ENCODE measurements at places on chromosomes 12 and 14. TPM values are rescaled to one million over a fixed set of nuclear protein-coding genes. Genes with fewer than 3 reads are reported as not detected.

GRCh38 chr12:2739832-2740641 is 54.7 kb upstream of the FKBP4 start:
- DNase-seq: peak; percentile 19

GRCh38 chr12:27517961-27518665 is 5.9 kb upstream of the PPFIBP1 start:
- no peak for DNase-seq

DNA sequence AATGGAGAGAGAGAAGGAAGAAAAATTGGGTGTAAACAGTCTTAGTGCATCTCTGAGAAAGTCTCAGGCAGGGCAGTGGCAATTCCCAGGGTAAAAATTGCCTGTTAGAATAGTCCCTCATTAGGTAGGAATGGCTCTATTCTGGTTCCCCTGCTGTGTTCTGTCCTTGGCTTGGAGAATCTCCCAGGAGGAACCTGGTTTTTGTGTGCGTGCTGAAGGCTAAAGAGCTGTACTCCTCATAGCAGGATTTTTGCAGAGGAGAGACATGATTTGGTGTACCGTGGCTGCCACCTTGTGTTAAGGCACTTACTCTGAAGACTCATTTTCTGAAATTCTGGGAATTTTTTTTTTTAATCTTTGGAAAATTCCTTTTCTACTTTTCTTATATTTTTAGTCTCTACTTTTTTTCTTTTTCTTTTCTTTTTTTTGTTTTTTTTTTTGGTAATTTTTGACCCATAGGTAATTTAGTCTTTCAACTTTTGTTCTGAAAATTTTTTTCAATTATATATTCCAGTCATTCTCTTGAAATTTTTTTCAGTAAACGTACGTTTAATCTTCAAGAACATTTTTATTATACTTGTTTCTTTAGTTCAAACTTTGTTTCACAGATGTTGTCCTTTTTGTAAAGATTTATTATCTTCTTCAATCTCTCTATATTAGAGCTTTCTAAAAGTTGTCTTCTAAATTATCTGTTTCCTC is 63.8 kb downstream of the FBXO33 start:
- DNase-seq: peak; percentile 32

WNT1 gene
- total RNA-seq: not detected

DHH gene
- not detected for total RNA-seq

- no peak for DNase-seq
Observed at GRCh38 chr12:123951467-123951866, 21.2 kb downstream of the CCDC92 start.

METTL1 gene
- total RNA-seq: 7.1 TPM

- no peak for DNase-seq
Observed at GRCh38 chr12:31491841-31492598, 98.9 kb downstream of the DENND5B start.

ACACB gene
- total RNA-seq: 106 TPM

PRKD1 gene
- 3.5 TPM for total RNA-seq

- DNase-seq: no peak
Observed at GRCh38 chr14:89444044-89444443, 27.0 kb upstream of the FOXN3 start.

DNA sequence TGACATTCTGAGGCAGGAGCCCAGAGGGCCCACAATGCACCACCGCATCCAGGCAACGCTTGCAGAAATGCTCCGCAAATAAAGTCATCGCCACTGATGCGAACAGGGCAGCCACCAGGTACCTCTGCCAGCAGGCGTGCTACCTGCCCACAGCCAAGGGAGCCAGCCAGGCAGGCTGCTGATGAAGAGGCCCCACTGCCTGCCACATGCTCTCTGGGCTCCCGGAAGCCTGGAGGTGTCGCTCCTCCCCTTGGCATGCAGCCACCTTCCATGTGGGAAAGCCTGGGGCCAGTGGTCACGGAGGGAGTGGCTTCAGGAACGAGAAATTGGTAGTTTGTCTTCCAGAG is 14.7 kb downstream of the GPR132 start:
- peak; percentile 79 for DNase-seq

DNA sequence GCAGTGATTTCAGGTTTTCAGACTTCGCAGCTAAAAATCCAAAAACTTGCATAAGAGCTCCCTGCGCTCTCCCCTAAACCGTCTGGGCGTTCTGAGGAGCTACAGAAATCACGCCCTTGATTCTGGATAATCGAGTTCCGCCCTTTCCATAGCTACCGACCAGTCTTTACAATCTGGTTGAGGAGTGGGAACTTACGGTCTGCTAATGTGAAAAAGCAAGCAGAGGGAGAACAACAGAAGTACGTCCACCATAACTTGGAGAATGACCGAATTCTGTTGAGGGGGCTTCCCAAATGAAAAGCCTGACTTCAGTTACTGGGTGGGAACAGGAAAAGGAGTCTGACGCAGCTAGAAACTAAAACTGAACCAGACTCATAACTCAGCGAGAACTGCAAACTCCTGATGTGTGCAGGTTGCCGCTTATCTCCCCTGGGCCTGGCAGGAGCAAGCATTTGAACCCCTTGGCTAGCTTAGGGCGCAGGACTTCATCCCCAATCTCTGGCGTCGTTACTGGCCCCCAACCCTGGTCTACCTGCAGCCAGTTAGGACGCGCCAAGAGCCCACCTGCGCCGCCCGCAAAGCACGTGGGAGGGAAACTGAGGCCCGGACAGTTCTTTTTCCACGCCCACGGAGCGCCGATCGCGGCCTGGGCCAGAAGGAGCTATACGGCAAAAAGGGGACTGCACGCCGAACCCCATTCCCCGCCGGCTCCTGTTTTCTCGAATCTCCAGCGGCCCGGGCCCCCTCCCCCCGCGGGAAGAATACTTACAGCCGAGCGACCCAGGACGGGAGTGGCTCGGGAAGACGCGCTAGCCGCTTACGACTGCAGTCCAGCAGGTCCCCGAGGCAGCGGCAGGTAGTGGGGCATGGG is 838 bp downstream of the LRIG3 start:
- DNase-seq: peak; percentile 42

DNA sequence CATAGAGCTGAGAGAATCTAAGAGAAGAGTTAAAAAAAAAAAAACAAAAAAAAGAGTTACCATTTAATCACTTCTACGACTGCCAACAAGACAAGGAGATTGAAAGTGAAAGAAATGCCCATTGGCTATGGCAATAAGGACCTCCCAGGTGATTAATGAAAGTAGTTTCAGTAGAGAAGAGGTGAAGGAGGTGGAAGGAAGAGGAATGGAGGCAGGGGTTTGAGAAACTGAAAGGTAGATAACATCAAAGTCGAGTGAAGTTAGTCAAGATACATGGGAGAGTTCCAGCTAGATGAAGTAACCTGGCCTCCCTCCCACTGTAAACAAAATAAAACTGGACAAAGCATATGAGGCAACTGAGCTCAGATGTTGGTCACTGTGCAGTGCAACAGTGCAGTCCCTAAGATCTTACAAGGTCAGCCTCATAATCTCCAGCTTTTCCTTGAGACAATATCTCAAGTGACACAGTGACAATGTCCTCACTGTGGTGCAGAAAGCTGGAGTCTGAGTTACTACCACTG is 118.0 kb upstream of the CCDC198 start:
- no peak for DNase-seq

GRCh38 chr12:76820888-76821482 is 57.1 kb downstream of the ZDHHC17 start:
- peak; percentile 19 for DNase-seq

DNA sequence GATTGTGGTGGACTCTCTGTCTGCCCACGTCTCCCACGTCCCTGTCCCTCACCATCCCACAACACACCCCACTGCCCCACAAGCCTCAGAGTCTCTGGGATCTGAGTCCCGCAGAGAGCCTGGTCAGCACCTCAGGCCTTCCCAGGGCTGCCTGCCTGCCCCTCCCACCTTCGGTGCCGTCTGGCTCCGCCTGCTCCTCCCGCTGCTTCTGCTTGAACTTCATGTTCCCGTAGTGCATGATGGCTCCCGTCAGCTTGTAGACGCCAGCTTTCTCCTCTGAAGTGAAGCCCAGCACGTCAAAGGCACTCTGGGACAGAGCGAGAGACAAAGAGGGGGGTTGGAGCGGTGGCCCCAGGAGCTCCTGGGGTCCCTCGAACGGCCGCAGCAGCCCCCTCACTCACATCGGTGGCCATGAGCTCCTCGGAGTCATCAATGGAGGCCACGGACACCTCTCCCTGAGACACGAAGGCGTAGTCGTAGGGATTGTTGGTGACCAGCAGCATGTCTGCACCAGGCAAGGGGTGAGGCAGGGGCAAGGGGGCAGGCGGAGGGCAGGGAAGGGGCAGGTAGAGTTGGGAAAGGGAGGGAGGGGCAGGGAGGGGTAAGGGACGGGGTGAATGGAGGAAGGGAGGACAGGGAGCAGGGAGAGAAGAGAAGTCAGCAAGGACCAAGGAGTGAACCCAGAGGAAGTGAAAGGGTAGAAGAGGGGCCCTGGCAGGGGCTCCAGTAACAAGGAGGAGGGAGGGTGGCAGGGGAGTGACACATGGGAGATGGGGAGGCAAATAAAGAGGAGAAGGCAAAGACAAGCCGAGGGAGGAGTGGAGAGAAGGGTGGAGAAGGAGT is 5.6 kb downstream of the MYH6 start:
- no peak for DNase-seq

GRCh38 chr12:1584326-1584725 is 10.1 kb downstream of the FBXL14 start:
- no peak for DNase-seq

- DNase-seq: no peak
Observed at GRCh38 chr12:78316136-78316535, 485.4 kb downstream of the NAV3 start.

GLS2 gene
- total RNA-seq: 0.41 TPM

- peak; percentile 71 for DNase-seq
Observed at GRCh38 chr12:53231921-53232645, at the start of gene RARG. RARG (minus strand) TSS chr12:53232209; CDS start chr12:53227545, 4,664 bp downstream.

GRCh38 chr14:85865701-85866100 is 335.8 kb downstream of the FLRT2 start:
- DNase-seq: no peak

PTCSC3 gene
- not detected for total RNA-seq

DNA sequence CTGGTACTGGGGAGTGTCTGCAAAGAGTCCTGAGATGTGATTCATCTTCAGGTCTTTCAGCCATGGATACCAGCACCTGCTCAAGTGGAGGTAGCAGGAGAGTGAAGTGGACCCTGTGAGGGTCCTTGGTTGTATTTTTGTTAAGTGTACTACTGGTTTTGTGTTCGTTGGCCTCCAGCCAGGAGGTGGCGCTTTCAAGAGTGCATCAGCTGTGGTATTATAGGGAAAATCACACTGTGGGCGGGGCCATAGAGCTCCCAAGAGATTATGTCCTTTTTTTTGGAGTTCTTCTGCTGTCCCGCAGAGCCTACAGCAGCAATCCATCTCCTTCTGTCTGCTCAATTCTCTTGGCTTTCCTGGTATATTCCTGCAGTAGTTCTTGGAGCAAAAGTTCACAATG is 66.8 kb downstream of the SPATA7 start:
- DNase-seq: no peak

- DNase-seq: no peak
Observed at GRCh38 chr14:92884410-92884809, 38.5 kb upstream of the CHGA start.

GRCh38 chr14:81324011-81324410 is 76.1 kb downstream of the STON2 start:
- DNase-seq: peak; percentile 81

GRCh38 chr12:13472690-13473089 is 276.2 kb downstream of the EMP1 start:
- no peak for DNase-seq

DNA sequence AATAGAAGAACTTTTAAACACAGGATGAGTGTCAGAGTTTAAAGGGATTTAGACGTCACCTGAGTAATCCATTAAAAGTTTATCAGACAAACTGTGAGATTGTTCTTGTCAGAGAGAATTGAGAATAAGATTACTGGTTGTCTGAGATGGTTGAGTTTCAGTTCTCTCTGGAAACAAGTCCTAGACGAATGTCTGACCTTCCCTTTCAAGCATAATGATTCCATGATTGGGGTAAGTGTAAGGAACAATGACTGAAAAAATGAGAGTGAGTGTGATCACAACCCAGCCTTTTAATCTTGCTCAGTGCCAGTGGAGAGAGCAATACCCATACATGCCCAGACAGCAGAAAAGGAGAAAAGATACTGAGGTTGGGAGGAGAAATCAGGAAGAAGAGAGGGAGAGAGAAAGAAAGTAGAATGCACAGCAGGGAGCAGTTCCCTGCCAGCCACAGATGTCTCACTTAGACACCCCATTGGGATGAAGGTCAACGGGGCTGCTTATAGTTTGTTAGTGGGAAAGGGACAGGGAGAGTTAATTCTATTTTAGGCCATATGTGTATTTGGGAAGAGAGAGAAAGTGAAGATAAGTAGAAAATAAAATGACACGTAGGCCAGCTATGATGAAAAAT is 4.3 kb downstream of the GRIP1 start:
- no peak for DNase-seq

- DNase-seq: no peak
Observed at GRCh38 chr14:90999299-90999698, 61.1 kb downstream of the RPS6KA5 start.

DNA sequence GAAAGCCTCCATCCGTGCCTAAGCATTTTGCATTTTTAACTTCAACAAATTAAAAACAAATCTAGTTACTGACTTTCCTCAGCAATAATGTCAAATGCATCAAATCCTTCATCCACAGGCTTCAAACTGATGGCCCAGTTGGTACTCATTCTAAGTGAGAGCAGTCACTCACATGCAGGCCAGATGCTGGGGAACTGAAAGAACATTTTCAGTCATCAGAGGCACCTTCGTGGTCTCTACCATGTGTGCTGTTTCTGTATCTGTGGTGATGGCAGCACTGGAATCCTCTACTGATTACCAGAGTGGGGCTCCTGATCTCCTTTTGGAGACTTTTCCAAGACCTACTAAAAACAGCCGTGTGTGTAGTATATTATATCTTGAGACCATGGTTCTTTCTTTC is 145.2 kb downstream of the PRIMA1 start:
- no peak for DNase-seq

POTEG gene
- not detected for total RNA-seq

- DNase-seq: no peak
Observed at GRCh38 chr12:96472384-96472783, 17.0 kb upstream of the CFAP54 start.

- DNase-seq: peak; percentile 76
Observed at GRCh38 chr12:106139422-106140171, 843 bp upstream of the NUAK1 start.

GRCh38 chr12:11743423-11744409 is 94.2 kb downstream of the ETV6 start:
- no peak for DNase-seq

- DNase-seq: no peak
Observed at GRCh38 chr14:52150162-52150561, 81.3 kb upstream of the NID2 start.
